Amniotic epithelial cell (primary cell): ENCODE measurements at places on chromosomes 16 and 17.

DNA sequence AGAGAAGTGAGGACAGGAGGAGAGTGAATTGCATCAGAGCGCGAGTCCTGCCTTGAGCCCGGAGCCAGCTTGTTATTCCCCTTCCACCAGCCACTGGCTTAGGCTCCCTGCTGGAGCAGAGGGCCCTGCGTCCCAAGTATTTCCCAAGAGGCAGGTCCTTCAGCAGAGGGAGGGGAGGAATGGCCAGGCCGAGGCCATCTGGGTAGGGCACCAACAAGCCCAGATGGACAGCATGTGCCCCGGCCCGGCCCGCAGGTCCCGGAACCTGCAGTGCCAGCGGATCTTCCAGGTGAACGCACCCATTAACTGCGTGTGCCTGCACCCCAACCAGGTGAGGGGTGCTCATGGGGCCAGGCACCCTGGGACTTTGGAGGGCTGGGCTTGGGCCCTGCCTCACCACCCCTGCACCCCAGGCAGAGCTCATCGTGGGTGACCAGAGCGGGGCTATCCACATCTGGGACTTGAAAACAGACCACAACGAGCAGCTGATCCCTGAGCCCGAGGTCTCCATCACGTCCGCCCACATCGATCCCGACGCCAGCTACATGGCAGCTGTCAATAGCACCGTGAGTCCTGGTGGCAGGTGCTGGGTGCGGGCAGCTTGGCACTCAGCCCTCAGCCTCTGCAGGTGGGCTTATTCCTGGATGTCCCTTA is 1.7 kb downstream of the MLST8 start:
- DNase-seq: no peak

GRCh38 chr17:2302778-2303203 is 794 bp downstream of the SMG6 start:
- DNase-seq: peak; percentile 23

GRCh38 chr16:59341368-59341767 is 607.3 kb upstream of the GOT2 start:
- DNase-seq: no peak

DNA sequence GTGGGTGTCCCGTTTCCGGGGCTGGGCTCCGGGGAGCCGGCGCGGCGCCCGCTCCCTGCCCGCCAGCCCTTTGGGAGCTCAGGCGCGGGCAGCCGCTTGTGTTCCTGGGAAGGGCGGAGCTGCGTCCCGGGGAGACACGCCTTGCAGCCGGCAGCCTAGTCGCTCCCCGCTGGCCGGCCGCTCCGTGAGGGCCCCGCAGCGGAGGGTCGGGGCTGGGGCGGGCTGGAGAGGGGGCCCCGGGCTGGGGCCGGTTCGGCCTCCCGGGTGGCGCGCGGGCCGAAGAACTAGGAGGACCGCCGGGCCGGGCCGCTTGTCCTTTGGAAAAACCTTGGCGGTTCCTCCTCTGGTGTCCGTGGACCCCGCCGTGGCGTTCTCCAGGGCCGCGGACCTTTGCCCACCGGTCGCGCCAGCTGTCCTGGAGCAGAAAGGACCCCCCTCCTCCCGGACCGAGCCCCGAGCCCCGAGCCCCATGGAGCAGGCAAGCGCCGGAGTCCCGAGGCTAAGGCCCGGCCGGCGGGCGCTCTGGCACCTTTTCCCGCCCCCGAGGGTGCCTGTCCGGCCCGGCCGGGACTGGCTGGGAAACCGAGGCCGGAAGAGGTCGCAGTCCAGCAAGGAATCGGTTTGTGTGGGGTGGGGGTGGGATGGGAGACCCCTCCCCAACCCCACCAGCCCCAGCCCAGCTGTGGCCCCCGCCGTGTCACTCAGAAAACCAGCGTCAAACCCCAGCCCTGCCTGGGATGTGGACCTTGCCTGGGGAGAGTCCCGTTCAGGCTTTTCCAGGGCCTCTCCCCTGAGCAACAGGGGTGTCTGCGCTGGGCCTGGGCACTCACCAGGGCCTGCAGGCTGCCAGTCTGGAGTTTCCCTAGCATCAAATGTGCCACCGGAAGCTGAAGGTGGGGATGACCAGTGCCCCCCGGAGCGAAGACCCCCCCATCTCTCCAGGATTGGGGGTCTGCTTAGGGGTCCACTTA is 6.8 kb upstream of the TBC1D3B start:
- no peak for DNase-seq

DNA sequence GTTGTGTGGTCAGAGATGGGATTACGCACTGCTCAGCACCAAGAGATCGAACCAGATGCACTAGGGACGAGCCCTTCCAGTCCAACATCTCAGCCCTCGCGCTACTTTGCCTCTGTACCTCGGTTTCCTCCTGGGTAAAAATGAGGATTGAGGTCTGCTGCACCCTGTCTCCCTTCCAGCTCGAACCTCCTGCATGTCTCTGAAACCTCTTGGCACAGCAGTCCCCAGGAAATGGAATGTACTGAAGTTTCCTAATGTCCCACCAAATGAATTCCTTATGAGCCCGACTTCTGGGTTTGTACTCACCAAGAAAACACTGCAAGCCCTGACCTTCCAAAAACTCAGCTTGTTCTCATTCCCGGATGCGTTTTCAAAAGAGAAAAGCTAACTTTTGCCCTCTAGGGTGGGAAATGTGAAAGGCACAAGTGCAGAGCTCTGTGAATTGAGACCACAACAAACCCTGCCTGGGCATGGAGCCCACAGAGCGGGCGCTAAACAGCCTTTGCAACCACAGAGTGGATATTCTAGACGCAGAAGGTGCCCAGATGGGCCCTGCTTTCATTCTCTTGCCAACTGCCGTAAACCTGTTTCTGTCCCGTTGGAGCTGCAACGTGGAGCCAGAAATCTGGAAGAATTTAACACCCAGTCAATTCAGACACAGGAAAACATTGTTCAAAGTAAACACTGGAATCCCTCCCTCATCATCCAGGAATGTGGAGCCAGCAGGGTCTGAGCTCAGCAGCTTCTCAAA is 10.3 kb downstream of the CDRT4 start:
- DNase-seq: peak; percentile 71

DNA sequence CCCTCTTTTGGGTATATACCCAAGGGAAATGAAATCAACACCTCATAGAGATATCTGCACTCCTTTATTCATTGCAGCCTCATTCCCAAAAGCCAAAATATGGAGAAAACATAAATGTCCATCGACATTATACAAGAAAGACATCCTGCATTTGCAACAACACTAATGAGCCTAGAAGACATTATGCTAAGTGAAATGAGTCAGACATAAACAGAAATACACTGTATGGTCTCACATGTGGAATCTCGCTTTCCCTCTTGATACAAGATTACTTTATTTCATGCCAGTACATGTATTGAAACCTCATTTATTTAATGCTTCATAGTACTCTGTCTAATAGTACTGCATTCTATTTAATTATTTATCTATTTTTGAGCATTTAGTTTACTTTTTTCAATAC is 157.2 kb downstream of the ZNF18 start:
- DNase-seq: no peak

- DNase-seq: no peak
Measured at GRCh38 chr17:60888812-60889709, 211.4 kb downstream of the BCAS3 start.

- DNase-seq: peak; percentile 31
Measured at GRCh38 chr17:29143894-29144293, 36.3 kb downstream of the MYO18A start.

- no peak for DNase-seq
Measured at GRCh38 chr16:64705443-64705842, 416.4 kb downstream of the CDH11 start.

- peak; percentile 72 for DNase-seq
Measured at GRCh38 chr16:4376126-4376892, 4.7 kb downstream of the VASN start.

GRCh38 chr16:1918351-1919326 is at the start of gene HS3ST6:
HS3ST6 (minus strand) TSS chr16:1918415; CDS start chr16:1918323, 92 bp downstream.
- no peak for DNase-seq

GRCh38 chr16:66948134-66948836 is 12.8 kb upstream of the CES3 start:
- no peak for DNase-seq

DNA sequence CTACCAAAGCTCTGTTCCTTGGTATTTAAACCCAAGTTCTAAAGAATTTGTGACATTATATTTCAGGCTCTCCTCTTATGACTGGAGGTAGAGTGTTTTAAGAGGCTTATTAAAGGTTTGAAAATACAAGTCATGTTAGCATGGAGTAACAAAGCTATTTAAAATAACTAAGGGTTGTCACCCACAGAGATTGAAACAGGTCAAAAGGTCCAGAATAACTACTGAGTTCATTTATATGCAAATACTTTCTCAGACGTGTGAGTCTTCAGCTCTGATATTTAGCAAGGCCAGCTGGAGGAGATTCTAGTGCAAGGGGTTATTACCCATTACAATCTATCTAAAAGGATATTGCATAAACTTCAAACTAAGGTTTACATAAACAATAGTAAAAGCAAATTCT is 1538.8 kb upstream of the CDH8 start:
- DNase-seq: no peak

- DNase-seq: peak; percentile 38
Measured at GRCh38 chr16:31386157-31386984, 6.8 kb upstream of the ITGAD start.

- DNase-seq: no peak
Measured at GRCh38 chr16:10954903-10955302, 10.5 kb downstream of the CLEC16A start.

DNA sequence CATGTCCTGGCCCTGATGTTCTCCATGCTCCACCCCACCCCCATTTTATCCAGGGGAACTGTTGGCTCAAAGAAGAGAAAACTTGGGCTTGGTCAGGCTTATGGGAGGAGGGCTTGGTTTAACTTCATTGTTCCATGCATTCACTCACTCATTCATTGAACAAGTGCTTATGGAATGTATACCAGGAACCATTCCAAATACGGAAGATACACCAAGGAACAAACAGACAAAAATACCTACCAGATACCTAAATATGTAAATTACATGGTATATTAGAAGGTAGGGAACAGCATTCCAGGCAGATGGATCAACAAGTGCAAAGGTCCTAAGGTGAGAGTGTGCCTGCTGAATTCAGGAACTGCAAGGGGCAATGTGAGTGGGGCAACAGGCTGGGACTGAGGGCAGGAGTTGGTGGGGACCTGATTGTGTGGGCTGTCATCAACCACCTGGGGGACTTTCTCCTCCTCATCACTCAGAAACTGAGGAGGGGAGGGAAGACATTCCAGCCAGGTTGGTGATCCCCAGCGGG is 39.9 kb downstream of the RAI1 start:
- no peak for DNase-seq

- DNase-seq: no peak
Measured at GRCh38 chr16:84295203-84295860, 654 bp downstream of the WFDC1 start.

DNA sequence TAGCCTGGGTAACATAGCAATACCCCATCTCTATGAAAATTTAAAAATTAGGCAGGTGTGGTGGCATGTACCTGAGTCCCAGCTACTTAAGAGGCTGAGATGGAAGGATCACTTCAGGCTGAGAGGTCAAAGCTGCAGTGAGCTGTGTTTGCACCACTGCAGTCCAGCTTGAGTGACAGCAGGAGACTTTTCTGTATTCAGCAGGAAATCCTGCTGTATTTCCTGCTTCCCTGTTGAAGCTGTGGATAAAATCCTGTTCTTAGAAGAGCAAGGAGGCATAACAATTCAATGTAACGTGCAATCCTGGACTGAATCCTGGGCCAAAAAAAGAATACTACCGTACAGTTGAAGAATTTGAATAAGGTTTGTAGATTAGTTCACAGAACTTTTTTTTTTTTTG is 62.2 kb downstream of the FBXL20 start:
- no peak for DNase-seq

GRCh38 chr16:63623551-63624039 is 1498.3 kb downstream of the CDH11 start:
- DNase-seq: no peak

DNA sequence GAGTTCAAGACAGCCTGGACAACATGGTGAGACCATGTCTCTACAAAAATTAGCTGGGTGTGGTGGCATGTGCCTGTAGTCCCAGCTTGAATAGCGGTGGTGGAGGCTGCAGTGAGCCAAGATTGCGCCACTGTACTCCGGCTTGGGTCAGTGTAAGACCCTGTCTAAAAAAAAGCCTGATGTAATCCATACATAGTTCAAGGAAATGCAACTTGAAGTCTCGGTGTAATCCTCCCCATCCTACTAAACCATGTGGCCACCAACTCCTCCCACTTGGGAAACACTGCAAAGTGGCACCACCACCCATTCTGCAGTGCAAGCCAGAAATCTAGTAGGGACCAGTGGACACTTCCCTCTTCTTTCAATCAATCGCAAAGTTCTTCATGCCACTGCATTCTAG is 5.4 kb upstream of the KPNB1 start:
- DNase-seq: no peak

DNA sequence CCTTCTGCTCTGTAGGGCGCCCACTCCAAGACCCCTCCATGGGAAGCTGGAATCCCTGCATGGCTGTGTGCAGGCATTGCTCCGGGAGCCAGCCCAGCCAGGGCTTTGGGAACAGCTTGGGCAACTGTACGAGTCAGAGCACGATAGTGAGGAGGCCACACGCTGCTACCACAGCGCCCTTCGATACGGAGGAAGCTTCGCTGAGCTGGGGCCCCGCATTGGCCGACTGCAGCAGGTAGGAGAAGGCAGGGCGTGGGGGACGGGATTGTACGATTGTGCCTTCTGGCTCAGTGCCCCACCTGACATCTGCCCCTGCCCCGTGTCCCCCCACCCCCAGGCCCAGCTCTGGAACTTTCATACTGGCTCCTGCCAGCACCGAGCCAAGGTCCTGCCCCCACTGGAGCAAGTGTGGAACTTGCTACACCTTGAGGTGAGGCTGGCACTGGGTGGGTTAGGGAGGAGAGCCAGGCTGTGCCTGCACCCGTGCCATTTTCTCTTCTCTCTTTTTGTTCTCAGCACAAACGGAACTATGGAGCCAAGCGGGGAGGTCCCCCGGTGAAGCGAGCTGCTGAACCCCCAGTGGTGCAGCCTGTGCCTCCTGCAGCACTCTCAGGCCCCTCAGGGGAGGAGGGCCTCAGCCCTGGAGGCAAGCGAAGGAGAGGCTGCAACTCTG is 8.7 kb upstream of the TMEM88 start:
- DNase-seq: no peak

DNA sequence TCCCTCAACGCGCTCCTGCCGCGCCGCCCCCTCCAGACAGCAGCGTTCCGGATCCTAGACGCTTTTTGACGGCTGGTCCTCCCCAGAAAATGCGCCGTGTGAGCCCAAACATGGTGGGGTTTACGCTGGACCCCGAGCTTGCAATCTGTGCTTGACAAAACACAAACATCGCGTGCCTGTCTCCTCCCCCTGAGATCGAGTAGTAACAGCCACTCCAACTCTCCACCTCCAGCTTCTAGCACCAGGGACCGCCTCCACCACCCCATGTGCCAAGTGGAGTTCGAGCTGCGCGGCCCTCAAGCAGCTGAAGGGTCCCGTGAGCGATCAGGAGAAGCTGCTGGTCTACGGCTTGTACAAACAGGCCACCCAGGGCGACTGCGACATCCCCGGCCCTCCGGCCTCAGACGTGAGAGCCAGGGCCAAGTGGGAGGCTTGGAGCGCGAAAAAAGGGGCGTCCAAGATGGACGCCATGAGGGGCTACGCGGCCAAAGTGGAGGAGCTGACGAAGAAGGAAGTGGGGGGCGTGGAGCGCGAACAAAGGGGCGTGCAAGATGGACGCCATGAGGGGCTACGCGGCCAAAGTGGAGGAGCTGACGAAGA is 656 bp upstream of the GEMIN4 start:
- peak; percentile 59 for DNase-seq

- no peak for DNase-seq
Measured at GRCh38 chr16:52812678-52813556, 239.8 kb downstream of the CHD9NB start.
